ENCODE measurements at places on chromosomes 16 and 17. TPM values are rescaled to one million over a fixed set of nuclear protein-coding genes. Genes with fewer than 3 reads are reported as not detected.

The SLX1B gene
- total RNA-seq = 29.3 TPM

The EVI2A gene
- 49.3 TPM for total RNA-seq

The PIGQ gene
- total RNA-seq = 79.5 TPM

The TMEM100 gene
- not detected for total RNA-seq

The CORO6 gene
- 4.0 TPM for total RNA-seq

The OR2C1 gene
- total RNA-seq = 1.4 TPM

Data from B cell (primary cell).